ENCODE measurements at places on chromosomes 1 and 21.

DNA sequence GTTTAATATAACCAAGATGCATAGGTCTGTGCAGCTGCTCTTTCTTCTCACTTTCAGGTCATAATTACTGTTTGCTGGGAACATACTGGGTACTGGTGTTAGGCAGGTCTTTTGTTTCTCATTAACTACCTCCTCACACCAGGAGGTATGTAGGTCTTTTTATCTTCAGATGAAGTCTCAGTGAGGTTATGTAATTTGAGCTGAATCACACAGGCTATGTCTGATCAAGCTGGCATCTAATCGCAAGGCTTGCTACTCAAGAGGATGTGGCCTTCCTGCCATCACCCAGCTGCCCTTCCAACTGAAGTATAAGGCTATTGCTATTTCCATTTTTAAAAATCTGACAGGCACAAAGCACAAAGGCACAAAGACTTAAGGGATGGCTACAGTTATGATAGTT, 96.4 kb downstream of the RUNX1 start:
- DNase-seq: no peak

- DNase-seq: no peak
Measured at GRCh38 chr1:192724670-192725069, 84.2 kb upstream of the RGS2 start.

DNA sequence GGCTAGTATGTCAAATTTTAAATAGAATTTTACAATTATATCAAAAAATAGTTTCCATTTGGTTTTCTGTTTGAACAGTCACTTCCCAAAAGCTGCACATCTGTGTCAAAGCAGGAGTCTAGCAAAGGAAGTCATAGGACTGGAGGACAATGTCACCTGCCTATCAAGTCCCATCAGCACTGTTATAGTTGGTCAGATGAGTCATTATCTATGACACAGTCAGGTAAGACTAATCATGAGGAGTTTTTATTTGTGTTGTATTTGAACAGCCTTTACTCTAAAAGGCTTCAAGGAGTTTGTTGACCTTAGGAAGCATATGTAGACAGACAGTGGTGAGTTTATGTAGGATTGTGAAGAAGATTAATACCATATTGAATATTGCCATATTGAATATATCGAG, 74.2 kb upstream of the QSOX1 start:
- DNase-seq: no peak

DNA sequence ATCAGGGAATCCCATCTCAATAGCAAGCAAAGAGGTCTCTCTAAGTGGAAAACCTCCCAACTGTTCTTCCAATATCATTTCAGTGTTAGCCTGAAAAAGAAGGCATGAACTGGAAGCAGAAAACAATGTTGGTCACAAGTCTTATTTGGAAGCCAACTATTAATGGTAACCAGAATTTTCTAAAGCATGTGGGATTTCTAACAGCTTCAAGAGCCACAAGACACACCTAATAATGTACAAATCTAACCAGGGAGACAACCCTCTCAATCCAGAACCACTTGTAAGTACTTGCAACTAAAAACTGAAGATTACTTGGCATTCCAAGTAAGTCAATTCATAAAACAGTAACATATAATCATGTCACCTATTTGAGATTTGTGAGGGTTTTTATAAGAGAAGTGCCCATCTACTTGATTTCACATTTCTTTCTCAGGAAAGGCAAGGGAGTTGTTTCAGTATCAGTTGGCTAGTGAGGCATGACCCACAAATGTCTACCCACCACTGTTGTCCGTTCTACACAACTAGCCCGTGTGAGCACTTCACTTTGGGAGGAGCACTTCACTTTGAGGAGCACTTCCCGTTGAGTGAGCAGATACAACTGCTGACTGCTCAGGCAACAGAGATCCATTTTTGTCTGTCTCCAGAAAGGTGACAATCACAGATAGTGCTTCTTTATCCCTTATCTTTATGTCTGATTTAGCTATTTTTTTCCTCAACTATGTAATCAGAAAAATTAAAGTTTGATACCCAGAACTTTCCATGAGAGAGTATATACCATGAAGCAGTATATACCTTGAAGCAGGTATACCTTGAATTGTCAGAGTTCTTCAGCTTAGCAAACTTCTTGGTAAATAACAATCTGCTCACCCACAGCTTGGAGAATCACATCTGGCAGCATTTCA, 11.1 kb downstream of the STX6 start:
- no peak for DNase-seq

- DNase-seq: no peak
Measured at GRCh38 chr21:15520811-15521643, 208.8 kb upstream of the USP25 start.

DNA sequence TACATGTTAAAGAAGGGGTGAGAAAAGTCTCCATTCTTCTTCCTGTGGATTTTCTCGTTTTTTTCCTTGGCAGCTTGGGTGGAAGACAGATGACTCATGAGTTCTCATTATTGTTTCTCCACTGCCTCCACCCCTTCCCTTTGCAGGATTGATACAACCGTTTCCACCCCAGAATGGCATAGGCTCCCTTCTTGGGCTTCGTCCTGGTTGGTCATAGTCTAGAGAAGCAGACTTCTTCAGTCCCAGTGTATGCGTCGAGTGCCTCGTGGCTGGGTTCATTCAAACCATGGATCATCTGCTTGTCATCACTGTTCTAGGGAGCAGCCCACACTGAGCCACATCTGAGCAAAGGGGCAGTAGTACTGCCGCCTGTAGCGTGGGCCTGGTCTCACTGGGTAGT, 13.7 kb downstream of the PTGFRN start:
- DNase-seq: no peak

DNA sequence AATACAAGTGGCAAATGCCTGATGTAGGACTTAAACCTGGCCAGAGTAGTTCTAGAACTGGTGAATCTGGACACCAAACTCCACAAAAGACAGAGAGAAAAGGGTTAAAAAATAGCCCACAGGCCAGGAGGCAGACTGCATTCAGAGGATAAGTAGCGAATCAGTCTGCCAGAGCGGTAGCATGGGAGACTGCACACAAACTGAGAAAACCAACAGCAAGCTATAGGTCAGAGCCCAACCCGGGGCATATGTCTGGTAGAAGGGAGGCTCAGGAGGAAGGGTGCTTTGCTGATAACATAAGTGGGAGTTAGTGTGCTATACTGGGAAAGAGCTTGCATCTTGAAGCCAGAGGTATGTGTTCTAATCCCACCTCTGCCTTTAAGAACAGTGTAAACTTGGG, 4.0 kb downstream of the LRRC53 start:
- no peak for DNase-seq

- DNase-seq: no peak
Measured at GRCh38 chr1:225811622-225812487, 1.9 kb downstream of the EPHX1 start.

DNA sequence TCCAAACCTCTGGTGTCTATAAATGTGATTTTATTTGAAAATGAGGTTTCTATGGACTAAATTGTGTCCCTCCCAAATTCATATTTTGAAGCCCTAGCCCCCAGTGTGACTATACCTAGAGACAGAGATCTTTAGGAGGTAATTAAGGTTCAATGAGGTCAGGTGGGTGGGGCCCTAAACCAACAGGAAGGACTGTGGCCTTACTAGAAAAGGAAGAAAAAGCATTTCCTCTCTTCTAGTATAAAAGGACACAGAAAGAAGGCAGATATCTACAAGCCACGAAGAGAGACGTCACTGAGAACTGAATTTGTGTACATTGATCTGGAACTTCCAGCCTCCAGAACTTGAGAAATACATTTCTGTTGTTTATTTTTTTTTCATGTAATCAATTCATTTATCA, 123.1 kb upstream of the RUNX1 start:
- DNase-seq: no peak

DNA sequence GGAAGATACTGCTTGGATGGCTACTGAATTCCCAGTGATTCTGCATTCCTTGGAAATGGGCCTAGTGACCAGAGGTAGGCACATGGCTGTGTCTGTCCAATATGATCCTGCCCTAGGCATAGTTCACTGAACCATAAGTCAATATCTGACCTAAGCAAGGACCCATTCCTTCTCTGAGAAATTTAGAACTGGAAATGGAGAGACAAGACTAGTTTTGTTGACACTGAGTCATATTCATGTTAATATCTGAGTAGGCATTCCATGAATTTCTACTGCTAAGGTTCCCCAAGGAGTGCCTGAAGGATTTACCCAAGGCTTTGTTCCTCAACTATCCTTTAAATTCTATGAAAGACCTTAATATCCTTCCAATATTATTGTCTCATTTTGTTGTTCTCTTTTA, 329.8 kb upstream of the BEND5 start:
- DNase-seq: no peak

DNA sequence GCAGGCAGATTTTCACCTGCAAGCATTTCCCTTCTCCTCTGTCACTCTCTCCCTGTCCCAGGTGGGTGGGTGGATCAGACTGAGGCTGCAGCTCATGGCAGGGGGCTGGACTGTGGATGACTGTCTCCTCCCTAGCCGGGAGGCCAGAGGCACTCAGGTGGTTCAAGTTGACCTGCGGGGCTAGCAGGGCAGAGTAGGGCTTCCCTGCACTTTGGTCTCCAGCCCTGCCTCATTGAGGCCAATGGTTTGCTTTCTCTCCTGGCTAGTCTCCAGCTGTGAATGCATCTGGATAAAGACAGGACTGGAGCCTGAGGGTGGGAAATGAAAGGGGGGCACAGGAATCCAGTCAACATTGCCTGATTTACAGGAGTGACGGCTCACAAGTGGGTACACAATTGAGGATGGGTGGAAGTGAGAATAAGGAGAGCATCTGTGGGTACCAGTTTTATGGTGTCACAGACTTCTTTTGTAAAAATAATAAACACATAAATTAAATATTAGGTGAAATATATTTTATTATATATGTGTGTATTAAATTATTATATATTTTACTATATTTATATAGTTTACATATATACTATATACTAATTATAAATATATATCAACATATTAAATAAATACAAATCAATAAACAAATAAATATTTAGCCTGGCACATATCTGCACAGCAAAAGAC, 25.6 kb downstream of the RUNX1 start:
- no peak for DNase-seq

- DNase-seq: no peak
Measured at GRCh38 chr1:154784924-154785531, 85.1 kb downstream of the KCNN3 start.

DNA sequence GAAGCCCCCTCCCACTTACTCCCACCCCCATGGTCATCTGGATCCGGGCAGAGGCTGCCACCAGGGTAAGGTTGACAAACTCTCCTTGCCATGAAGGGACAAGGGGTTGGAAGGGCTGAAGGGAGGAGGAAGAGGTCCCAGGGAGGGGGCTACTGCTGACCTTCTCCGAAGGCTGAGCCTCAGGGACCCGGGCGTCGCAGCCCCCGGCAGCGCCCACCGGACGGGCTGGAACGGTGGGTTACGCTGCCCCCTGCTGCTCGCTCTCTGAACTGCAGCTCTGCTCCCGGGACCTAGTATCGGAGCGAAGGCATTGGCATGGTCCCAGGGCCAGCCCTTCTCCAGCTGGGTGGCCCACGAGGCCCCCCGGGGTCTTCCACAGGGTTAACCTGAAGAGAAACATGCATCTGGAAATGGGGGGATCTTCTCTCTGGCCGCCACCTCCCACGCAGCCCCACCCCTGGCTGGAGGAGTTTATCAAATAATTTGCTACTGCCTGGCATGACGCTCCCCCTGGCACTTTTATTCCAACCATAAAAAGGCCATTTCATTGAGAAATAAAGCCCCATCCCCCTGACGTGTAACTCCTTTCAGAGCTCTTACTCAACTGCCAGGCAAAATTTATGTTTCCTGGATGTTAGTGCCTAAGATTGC, 70.4 kb upstream of the TARDBP start:
- no peak for DNase-seq

- DNase-seq: no peak
Measured at GRCh38 chr1:178689769-178690168, 35.3 kb upstream of the RALGPS2 start.

DNA sequence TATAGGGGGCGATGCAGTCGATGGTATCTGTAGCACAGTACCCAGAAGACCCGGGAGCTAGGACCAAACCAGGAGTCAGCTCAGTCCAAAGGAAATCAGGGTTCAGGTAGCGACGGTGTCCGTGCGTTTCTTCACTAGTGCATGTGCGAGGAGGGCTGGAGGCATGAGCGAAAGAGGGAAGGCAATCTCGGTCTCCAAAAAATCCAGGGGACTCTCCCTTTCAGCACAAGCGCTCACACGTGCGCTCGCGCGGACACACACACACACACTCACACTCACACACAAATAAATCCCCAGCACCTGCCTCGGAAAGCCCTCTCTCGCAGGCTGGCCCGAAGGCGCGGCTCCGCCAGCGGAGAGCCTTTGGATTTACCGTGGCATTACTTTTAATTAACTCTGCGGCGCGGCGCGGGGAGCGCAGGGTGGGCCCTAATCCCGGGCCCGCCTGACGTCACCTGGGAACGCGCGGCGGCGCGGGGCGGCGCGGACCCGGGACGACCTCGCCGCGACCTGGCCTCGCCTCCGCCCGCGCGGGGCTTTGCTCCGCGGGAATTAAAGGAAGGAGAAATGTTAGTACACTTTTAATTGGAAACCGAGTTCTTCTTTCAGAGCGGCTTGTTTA, 121.2 kb downstream of the LMX1A start:
- DNase-seq: no peak

DNA sequence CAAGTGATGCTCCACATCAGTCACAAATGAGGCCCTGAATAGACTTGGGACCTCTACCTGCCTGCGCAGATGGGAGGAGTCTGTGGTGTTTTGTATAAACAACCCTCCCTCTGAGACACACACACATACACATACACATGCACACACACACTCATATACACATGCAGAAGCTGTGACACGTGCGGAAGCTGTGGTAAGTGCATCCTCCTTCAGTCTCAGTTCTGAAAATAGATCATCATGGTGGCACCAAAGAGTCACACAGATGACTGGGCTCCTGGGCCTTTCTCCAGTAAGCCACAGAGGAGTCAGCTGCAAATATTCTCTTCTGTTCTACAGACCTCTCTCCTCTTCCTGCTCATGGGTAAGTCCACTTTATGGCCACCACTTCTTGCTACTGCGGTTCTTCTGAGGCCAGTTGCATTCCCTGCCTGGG, at the start of gene LY9:
TSS of gene LY9 (plus strand) at position 224 of the 433 bp plus-strand sequence. CDS start at position 238, 14 bp downstream.
- DNase-seq: no peak

DNA sequence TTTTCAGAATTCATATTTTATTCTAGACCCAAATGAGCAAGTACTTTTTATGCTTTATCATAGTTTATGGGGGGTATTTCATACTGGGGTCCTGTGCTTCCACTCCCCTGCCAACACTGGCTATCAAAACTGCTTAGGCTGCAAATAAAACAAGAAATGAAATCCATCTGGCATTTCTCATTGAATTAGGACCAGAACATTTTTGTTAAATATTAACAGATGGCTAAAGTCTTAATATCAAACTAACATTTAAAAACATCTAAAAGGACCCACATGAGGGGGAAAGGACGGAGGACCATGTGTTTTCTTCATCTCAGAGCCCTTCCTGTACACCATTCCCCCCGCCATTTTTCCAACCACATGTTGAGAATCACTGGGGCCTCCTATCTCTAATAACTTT, 167.5 kb upstream of the C1orf105 start:
- DNase-seq: no peak

GRCh38 chr1:23751050-23751814, 8.0 kb downstream of the ELOA start:
- DNase-seq: no peak

Data from cortex of kidney (tissue), 1 donor.